ENCODE measurements at places on chromosomes 5 and 9.

- DNase-seq: peak; percentile 83
Observed at GRCh38 chr9:106697750-106698502, 165.0 kb upstream of the ZNF462 start.

DNA sequence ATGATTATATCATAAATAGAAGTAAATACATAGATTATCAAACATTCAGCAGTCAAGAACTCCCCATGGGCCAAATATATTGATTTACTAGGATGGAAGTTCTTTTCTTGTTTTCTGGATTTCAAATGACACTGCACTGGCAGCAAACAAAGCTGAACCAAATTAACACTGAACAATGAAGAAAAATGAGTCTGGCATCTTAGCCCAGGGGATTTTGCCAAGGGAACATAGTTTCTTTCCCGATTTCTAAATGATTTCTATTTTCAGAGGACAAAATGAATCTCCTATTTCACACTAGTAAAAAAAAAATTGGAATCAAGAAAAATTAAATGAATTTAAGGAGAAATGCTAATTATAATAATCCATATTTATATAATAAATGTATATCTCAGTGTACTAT lies 116.9 kb upstream of the FAM174A start:
- DNase-seq: no peak

GRCh38 chr9:101119206-101119819 lies 90.8 kb downstream of the PLPPR1 start:
- peak; percentile 40 for DNase-seq

- no peak for DNase-seq
Observed at GRCh38 chr5:112529525-112529924, 110.4 kb upstream of the EPB41L4A start.

DNA sequence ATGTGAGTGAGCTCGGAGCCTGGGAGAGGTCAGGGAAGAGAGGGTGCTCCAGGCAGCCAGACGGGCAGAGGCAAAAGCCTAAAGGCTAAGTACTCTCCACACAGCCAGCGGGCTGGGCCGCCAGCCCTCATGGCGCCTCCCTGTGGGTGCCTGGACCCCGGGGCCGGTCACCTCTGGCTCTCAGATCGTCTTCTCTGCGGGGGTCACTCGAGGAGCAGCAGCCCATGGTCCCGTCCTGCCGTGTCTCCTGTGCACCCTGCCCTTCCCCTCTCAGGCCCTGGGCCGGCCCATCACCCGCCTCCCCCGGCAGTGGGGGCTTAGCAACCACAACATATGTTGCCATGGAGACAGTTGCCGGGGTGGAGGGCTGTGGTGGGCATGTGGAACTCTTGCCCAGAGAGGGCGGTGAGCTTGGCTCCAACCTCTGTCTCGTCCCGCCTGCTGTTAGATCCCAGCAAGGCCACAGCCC lies 4.2 kb downstream of the AK1 start:
- no peak for DNase-seq

DNA sequence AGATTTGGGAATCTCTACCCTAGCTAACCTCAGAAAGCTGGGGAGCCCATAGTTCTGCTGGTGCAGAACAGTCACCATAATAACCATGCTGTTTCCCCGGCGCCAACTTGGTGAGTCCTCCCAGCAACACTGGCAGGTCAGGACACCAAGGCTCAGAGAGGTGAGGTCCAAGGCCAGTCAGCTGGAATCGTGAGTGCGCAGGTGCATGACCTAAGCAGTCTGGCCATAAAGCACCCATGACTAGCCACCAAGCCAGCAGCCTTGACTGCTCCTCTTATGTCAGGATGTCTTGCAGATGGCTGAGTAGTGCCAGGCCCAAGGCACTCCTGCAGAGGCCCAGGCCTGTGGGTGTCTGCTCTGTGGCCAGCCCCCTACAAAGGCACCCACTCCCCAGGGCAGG lies 2.6 kb downstream of the RNF44 start:
- no peak for DNase-seq

- no peak for DNase-seq
Observed at GRCh38 chr9:83220730-83221129, 157.8 kb upstream of the RASEF start.

- no peak for DNase-seq
Observed at GRCh38 chr5:166961913-166962312, 1329.5 kb upstream of the WWC1 start.

DNA sequence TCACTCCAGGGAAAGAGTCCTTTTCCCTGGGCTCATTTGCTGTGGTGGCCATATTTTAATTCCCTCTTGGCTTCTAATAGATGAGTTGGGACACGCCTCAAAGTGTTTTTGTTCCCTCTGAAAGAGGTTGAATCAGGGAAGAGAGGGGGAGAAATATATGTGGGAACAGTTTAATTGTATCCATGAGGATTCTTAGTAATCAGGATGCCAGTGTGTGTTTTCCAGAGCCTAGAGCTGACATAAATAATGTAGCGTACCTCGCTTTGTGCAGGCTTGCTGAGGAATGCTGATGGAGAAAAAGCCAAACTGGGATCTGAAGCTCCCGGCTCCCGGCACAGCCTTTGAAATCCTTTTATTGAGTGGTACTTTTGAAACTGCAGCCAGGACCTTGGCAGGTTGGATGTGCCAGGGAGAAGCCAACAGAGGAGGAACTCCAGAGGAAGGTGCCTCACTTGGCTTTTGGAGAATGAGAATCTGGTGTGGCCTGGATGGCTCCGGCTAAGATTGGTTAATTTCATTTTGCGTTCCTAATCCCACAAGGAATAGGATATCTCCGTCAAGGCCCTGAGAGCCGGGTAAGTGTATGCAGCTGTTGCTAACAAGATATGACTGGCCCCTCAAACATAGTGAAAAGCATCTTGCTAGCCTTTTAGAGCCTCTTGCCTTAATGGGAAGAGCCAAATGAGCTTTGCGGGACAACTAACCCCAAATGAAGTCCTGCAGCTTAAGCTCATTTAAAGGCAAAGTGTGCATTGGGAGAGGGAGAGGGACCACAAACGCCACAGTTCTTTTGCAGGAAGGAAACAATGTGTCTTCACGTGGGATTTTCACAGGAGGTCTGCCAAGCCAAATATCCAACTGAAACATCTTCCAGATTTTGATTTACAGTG lies 471.1 kb upstream of the WWC1 start:
- no peak for DNase-seq

GRCh38 chr9:92659601-92660000 lies 10.3 kb downstream of the IPPK start:
- no peak for DNase-seq

- DNase-seq: no peak
Observed at GRCh38 chr5:137316346-137316736, 182.8 kb downstream of the SPOCK1 start.

GRCh38 chr5:45109636-45110035 lies 300.9 kb downstream of the MRPS30 start:
- no peak for DNase-seq

Data from SHP77 (cell line).